ENCODE measurements at places on chromosomes 12 and 14.

DNA sequence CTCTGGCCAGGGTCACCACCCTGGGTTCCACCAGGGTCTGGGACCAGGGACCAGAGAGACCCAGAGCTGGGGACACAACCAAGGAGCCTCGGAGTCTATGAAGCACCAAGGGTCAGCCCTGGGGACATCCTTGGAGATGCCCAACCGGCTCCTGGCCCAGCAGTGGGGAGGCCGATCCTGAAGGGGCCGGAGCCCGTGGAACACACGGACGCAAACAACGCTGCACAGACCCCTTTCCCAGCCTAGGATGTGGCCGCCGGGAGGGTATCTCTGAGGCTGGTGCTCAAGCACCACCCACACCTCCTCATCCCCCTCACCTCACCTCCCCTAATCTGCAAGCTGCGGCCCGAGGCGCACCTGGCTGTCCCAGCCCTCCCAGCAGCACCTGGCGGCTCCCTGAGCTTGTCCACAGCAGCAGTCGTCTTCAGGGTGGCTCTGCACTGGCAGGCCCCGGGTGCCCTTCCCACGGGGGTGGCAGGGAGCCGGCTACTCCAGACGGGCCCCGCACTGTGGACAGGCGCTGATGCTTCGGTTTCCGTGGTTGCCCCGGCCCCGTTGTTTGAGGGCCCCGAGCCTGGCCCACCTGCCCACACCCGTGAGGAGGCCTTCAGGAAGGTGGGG lies 146.8 kb upstream of the C14orf180 start:
- DNase-seq, result no peak

DNA sequence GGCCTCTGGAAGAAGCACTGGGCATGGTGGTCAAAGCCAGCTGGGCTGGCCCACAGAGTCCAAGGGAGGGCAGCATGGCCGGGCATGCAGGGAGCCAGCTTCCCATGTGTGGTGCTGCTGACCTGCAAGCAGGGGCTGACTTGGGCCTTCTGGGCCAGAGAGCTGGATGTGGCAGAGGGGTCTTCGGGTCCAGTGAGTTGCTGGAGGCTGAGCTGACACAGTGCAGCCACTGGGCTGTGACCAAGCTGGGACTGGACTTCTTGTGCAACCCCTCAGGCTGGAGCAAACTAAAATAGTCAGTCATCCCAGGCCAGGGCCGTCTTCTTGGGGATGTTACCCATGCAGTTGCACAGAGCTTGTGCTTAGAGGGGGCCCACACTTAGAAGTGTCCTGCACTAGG lies 7.3 kb upstream of the RIN3 start:
- no peak for DNase-seq

GRCh38 chr14:49250109-49250508 lies 336.1 kb downstream of the RPS29 start:
- DNase-seq, result no peak

- no peak for DNase-seq
Observed at GRCh38 chr12:77830583-77831351, at the start of gene NAV3. Gene NAV3 (plus strand): TSS chr12:77830894. CDS start chr12:77831462, 568 bp downstream.

- DNase-seq, result no peak
Observed at GRCh38 chr12:64918344-64918743, 93.9 kb downstream of the TBC1D30 start.

DNA sequence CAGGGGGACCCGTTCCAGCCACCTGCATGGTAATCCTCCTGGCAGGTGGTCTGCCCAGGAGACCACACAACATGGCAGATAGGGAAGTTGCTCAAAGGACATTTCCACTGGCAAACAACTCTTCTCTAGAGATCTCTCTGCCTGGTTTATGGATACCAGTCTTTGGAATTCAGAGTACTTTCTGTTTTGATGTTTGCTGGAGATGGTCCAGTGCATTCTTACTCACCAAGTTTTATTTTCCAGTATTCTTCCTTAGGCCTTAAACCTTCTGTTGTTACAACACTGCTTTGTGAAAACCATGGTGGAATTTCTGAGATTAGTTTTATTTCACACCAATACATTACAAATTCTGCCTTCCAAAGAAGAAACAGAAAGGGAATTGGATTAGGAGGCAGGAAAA lies 428.3 kb downstream of the FUT8 start:
- DNase-seq, result no peak

All from KG1 (cell line).